AG09309 (cell line): ENCODE measurements at places on chromosomes 12 and 14.

DNA sequence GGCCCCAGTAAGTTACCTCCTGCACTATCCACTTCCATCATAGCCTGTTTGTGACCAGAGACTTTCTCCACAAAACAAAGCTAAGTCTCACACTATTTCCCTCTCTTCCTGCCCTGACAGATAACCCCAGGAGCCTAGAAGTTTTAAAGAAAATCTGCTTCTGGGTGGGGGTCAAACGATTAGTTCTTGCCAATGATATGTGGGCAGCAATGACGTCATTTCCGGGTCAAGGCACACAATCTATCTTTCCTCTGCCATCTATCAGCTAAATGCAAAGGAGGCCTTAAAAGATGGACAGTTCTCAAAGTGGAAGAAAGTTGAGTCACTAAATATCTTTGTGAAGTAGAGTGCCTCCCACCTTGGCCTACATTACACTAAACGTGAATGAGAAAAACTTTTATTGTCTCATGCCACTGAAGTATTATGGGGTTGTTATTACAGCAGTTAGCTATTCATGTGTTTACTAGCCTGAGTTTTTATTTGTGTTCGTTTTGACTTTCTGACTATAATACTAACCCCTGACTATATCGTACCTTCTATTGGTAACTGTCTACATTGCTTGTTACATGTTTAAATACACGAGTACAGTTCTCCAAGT is 86.2 kb downstream of the DENND5B start:
- DNase-seq: no peak

- no peak for DNase-seq
Measured at GRCh38 chr12:2688381-2688931, 106.3 kb upstream of the FKBP4 start.

GRCh38 chr12:65712260-65713004 is 111.9 kb upstream of the HMGA2 start:
- no peak for DNase-seq

DNA sequence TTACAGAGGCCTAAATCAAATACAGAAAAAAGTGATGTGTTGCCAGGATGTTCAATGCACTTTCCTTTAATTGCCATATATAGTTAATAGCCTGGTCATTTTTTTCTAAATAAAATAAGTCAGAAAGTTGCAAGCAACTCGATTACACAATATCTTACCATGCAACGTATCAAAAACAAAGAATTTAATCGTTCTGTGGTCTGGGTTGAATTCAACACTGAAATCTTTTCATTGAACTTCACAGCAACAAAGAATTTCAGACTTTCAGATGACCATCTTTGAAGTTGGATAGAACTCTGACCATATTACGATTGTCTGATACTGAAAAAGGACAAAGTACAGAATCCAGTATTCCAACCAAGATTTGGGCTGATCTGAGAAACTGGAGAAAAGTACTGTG is 231.9 kb downstream of the SLC25A21 start:
- no peak for DNase-seq

- DNase-seq: no peak
Measured at GRCh38 chr12:130754234-130754901, 38.3 kb upstream of the RIMBP2 start.

DNA sequence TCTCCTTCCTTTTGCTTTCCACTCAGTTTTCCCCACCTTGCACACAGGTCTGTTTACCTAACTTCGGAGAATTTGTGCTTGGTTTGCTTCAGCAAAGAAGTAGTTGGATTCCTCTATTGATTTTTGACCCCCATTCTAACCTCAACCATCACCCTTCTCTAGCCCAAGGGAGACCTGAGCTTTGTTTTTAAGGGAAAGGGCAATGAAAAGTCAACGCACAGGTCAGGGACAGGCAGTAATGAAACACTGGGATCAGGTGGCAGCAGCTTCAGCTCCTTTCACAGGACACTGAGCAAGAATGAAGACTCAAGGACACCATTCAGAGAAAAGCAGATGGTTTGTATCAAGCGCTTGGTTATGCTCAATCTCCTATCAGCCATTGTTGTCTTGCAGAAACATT is 46.9 kb upstream of the KRR1 start:
- no peak for DNase-seq

- DNase-seq: no peak
Measured at GRCh38 chr14:37862263-37862662, 266.8 kb downstream of the TTC6 start.

DNA sequence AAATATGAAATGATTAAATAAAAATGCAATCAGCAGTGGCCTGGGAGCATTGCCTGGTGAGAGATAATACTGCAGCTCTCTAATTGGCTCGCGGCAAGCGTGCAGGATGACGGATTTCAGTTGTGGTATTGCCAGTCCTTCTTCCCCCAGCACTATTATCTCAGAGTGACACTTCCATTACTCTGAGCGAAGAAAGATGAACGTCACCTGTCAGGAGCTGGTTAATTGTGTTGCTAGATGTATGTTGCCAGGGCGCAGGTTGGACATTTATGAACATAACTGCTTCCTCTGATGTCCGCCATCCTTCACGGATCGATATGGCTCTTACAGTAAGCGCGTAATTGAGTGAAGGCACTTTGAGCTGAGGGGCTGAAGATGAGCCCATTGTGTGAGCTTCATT is 374.9 kb downstream of the PDZRN4 start:
- no peak for DNase-seq

DNA sequence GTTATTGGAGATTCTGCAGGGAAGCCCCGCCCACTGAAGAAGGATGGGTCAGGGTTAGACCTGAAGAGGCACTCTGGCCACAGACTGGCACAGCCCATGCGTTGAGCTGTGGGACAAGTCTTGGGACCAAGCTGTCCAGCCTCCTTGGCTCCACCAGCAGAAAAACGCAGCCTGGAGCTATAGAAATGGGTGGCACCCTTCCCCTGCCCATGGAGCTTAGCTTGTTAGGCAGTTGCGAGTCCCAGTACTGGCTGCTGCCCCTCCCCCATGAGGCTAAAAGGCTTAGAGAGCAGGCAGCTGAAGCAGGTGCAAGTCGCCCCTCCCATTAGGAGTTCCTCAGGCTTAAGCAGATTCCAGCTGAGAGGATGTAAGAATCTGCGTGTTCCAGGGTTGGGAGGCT is 1124.0 kb upstream of the TMEM132C start:
- no peak for DNase-seq

DNA sequence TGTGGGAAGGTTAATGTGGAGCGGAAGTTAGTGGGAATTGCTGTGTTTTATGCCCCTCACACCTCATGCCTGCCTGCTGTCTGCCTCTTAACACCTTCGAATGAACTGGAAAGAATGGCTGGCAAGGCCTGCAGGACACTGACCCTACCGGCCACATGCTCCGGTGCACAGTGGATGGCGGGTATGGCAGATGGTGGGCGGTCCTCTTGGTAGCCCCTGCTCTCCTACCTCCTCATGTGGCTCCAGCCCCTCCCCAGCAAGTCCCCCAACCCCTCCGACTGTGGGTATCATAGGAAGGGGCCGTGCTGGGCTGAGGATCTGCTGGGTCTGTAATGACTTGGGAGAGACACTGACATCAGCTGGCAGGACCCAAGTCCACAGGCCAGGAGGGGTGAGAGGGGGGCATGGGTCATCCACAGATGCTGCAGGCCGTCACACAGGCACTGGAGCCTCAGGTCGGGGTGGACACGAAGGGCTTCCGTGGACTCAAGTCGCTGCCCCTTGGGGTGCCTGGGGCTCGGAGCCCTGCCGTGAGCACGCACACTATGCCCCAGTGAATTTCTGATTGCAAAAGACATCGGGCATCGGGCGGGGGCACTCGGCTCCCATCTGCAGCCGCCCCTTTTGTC is 77.4 kb downstream of the KIF26A start:
- no peak for DNase-seq

DNA sequence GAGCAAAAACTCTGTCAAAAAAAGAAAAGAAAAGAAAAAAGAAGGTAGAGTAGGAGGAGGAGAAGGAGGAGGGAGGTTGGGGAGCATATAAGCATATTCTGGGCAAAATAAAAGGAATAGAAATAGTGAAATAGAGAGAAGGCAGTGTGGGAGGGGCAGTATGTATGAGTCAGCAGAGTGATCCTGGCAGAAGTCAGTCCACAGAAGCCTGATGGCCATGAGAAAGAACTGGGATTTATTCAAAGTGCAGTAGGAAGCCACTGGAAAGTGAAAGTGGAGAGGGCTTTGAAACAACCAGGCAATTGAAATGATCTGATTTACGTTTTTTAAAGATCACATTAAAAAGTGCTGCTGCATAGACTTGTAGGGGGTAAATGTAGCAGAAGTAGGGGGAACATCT is 368.6 kb upstream of the USP15 start:
- no peak for DNase-seq

DNA sequence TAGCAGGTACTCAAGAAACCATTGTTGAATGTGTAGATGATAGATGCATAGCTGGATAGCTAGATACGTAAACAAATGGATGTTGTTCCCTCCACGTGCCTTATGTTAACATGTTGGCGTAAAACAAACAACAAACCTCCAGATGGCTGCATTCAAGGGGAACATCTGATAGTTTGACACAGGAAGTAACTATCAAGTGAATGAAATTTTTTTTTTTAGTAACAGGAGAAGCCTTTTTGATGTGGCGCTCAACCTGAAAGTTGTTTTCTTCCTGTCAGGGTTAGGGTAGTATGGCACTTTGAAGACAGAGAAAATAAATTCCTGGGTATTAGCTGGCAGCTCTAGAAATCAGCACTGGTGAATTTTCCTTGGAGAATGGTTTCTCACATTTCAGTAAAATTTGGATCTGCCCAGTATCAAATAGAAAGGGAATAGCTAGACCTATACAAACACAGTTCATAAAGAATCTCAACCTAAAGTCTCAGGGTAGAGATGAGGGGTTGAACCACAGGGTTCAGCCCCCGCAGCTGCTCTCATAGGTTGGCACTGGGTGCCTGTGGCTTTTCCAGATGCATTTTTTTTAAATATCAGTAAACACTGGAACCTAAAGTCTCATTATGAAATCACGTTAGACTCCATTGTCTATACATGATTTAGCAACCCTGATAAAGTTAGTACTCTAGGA is 18.8 kb upstream of the RAP1B start:
- DNase-seq: no peak

DNA sequence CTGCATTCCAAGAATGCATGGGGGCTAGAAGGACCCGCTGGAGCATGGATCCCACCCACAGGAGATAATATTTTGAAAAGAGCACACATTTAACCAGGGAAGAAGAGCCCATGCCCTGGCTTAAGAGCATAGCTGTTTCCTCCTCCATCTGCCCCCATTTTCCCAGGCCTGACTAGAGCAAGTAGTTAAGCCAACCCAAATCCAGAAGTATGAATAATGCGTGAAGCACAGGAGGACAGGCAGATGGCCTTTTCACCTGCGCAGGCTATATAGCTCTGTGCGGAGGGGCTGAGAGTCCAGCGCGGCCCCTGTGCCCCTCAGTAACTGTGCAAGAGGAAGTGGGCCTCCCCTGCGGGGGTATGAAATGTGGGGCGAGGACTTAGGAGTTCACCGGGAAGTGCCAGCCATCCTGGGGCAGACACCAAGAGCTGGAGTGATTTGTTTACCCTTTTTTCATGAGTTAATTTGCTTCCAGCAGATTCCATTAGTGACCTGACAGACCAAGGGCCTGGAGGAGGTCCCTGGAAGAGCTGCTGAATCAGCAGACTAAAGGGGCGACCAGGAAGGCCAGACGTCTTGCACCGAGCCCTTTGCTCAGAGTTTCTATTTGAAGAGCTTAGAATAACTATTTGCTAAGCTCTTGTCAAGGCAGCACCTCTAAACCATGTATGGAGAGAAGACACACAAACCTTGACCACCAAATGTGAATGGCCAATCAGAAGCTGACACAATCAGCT is 37.2 kb downstream of the DPF3 start:
- DNase-seq: no peak

GRCh38 chr14:99764222-99764706 is 28.9 kb upstream of the EML1 start:
- no peak for DNase-seq

- no peak for DNase-seq
Measured at GRCh38 chr14:65804439-65805112, 392.0 kb downstream of the FUT8 start.

DNA sequence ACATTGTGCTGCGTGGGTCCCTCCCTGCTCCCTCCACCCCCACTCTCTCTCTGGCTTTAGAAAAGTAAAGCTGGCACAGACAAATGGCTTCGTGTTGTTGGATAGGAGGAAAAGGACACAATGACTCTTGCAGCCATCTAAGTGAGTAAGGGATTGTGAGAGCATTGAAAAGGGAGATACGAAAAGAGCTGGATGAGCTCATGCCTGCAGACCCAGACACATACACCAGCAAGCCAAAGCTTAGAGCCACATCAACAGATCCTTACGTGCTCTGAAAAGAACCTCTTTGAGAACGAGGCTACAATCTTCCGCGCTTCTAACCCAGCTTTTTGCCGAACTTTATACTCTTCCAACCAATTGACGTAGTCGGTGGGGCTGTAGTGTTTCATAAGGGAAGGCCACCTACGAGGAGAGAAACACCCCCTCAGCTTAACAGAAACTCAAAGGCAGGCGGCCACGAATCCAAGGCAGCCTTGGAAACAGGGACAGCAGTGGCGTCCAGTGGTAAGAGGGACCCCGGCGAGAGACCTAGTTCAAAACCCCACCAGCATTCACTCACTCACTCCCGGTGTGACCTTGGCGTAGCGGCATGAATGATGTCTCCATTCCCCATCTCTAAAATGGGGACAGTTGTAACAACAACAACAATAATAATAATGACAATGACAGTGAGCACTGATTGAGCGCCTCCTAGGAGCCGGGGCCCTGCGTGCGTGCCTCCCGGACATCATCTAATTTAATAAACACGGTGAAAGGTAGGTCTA is 1.1 kb downstream of the FBXO21 start:
- DNase-seq: peak; percentile 24

DNA sequence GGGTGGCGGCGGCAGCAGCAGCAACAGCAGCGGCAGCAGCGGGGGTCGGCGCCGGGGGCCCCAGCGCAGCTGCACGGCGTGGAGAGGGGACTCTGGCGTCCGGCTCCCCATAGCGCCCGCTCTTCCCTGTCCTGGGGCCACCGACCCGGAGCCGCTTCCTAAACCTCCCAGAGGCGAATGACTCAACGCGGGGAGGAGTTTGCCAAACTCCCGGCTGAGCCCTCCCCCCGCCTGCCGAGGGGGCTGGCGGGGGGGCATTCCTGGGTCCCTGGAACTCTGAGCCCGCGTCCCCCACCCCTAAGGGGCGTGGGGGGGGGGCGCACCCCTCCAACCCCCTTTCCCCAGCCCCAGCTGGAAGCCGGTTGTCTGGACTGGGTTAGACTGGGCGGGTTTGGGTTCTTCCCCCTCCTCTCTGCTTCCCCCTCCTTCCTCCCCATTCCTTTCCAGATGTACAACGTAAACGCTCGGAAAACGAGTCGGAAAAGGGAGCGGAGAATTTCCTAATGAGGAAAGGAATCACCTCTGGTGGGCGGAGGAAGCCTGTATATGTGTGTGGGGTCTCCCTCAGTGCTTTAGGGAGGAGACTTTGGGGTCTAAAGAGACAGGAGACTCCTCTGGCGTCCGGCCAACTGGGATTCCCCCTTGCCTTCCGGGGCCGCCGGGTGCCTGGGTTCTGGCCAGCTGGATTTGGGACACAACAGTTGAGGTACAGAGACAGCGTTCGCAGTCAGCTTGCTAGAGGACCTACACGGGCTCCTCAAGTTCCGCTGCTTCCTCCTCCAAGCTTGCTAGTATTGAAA is at the start of gene ITGA5:
Gene ITGA5 (minus strand): TSS at position 179 of the 800 bp plus-strand sequence. CDS start 68 bp downstream, at position 111.
- DNase-seq: no peak

- no peak for DNase-seq
Measured at GRCh38 chr12:58564721-58565120, 355.6 kb downstream of the LRIG3 start.
